Kidney (tissue), 22 donors: ENCODE measurements at places on chromosomes 3 and 15. TPM values are rescaled to one million over a fixed set of nuclear protein-coding genes. Genes with fewer than 3 reads are reported as not detected.

- no peaks in the 10 kb centered on the region for H3K27me3 ChIP-seq
- no peak overlapping the region for H3K4me3 ChIP-seq
- no peaks in the 10 kb centered on the region for H3K36me3 ChIP-seq
- no peak overlapping the region for H3K27ac ChIP-seq
- H3K4me1 ChIP-seq: no peaks in the 10 kb centered on the region
Observed at GRCh38 chr3:117036259-117036799, 326.8 kb downstream of the TUSC7 start.

GRCh38 chr3:43246976-43247375 is 39.4 kb upstream of the SNRK start:
- no peak overlapping the region for H3K27ac ChIP-seq
- H3K36me3 ChIP-seq: no peaks in the 10 kb centered on the region
- H3K4me1 ChIP-seq: no peaks in the 10 kb centered on the region
- H3K27me3 ChIP-seq: no peaks in the 10 kb centered on the region

- H3K4me3 ChIP-seq: no peak overlapping the region
- no peaks in the 10 kb centered on the region for H3K27me3 ChIP-seq
- H3K36me3 ChIP-seq: no peaks in the 10 kb centered on the region
- H3K4me1 ChIP-seq: no peaks in the 10 kb centered on the region
- no peak overlapping the region for H3K27ac ChIP-seq
Observed at GRCh38 chr3:188979669-188980310, 192.0 kb upstream of the TPRG1 start.

The CCR3 gene
- total RNA-seq: not detected

The PFKFB4 gene
- 4.6 TPM for total RNA-seq

DNA sequence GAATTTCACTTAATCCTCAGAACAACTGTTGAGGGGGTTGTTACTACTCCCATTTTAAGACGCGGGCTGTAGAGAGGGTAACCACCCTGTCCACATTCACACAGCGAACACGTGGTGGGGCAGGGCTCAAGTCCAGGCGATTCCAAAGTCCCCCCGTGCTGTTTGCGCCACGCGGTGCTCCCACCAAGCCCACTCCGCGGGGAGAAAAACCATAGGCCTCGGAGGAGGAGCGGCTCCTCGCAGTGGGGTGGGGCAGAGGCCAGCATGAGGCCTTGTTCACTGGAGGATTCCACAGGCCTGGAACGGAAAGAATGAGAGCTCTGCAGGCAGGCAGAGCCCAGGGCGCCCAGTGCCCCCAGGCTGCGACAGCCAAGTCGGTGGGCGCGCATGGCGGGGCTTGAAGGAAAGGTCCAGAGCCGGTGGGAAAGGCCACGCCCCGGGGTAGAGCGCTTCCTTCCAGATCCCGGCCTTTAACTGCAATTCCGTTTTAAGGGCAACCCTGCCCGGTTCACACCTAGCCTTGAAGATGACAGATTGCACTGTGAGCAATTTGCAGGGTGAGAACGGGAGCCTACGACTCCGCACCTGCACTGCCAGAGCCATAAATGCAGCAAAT is 161.8 kb upstream of the TBL1XR1 start:
- peaks cover 51% of the 10 kb centered on the region for H3K4me1 ChIP-seq
- H3K27me3 ChIP-seq: no peaks in the 10 kb centered on the region
- no peak overlapping the region for H3K4me3 ChIP-seq
- peak overlapping the region; percentile 92 for H3K27ac ChIP-seq
- DNase-seq: peak; percentile 82

GRCh38 chr3:157107037-157107436 is 52.9 kb downstream of the CCNL1 start:
- no peak overlapping the region for H3K27ac ChIP-seq
- H3K4me1 ChIP-seq: no peaks in the 10 kb centered on the region
- no peaks in the 10 kb centered on the region for H3K36me3 ChIP-seq
- DNase-seq: no peak

GRCh38 chr15:64232400-64232799 is 69.6 kb upstream of the PPIB start:
- H3K36me3 ChIP-seq: no peaks in the 10 kb centered on the region
- peak overlapping the region; percentile 8 for H3K27ac ChIP-seq
- no peak for DNase-seq

DNA sequence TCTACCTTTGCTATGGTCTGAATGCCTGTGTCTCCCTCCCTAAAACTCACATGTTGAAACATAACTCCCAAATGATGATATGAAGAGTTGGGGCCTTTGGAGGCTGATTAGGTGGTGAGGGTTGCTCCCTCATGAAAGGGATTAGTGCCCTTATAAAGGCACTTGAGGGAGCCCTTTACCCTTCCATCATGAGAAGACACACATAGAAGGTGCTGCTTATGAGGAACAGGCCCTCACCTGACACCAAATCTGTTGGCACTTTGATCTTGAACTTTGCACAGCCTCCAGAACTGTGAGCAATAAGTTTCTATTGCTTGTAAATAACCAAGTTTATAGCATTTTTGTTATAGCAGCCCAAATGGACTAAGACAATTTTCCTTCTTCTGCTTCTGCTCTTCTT is 76.2 kb upstream of the ADAMTS9 start:
- H3K36me3 ChIP-seq: no peaks in the 10 kb centered on the region
- no peaks in the 10 kb centered on the region for H3K4me1 ChIP-seq
- H3K27ac ChIP-seq: no peak overlapping the region
- DNase-seq: no peak
- no peaks in the 10 kb centered on the region for H3K27me3 ChIP-seq
- H3K4me3 ChIP-seq: no peak overlapping the region

DNA sequence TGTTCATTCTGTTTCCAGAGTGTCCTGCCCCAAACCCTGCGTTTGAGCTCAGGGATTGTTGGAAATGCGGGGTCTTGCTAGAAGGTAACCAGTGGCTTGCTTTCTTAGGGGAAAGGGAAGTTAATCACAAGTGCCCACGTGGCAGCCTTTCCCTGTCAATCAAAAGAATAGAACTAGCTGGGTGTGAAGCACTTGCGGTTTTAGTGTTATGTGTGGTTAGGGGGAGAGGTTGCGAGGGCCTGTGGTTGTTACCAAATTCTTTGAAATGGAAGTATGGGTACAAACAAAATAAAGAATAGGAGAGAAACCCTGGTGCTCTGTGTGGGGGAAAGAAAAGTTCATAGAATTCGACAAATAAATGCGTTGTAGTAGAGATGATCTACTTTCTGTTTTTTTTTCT is 67.6 kb downstream of the FNDC3B start:
- DNase-seq: no peak
- H3K4me3 ChIP-seq: no peak overlapping the region
- H3K27me3 ChIP-seq: no peaks in the 10 kb centered on the region
- no peaks in the 10 kb centered on the region for H3K4me1 ChIP-seq
- no peak overlapping the region for H3K27ac ChIP-seq
- no peaks in the 10 kb centered on the region for H3K36me3 ChIP-seq

GRCh38 chr3:135690664-135691063 is 274.9 kb upstream of the PPP2R3A start:
- H3K36me3 ChIP-seq: no peaks in the 10 kb centered on the region
- H3K4me3 ChIP-seq: no peak overlapping the region
- no peaks in the 10 kb centered on the region for H3K27me3 ChIP-seq
- DNase-seq: no peak
- no peak overlapping the region for H3K27ac ChIP-seq

DNA sequence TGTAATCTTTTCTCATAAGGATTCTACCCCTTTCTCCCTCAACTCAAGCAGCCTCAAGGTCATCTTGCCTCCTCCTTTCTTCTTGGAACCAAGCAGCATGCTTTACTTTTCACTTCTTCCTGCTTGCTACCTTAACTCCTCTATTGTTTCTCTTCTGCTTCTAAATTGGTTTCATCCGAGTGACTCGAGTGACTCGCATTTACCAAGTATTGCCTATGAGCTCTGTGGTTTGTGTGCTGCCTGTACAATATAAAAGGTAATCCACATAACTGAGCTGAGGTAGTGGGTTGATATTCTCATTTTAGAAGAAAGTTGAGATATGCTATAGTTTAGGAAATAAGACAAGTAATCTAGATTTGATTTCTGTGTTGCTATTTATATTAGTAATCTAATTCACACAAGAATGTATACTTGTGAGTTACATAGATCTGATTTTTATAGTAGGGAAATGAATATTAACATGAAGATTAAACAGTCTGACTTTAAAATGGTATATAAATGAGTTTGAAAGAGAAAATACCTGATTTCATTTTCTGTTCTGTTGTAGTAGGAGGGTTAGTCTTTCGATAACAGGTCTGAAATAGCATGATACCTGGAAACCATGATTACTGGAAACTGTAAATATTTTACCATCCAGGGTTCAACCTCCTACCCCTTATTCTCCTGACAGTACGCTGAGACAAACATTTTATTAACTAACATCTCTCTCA is 5.5 kb downstream of the HHLA2 start:
- peak overlapping the region; percentile 78 for H3K27ac ChIP-seq
- H3K27me3 ChIP-seq: no peaks in the 10 kb centered on the region
- no peaks in the 10 kb centered on the region for H3K36me3 ChIP-seq
- DNase-seq: no peak
- peak overlapping the region; percentile 43 for H3K4me3 ChIP-seq

The GCHFR gene
- total RNA-seq: 15.4 TPM

The FHIT gene
- 20.2 TPM for total RNA-seq

GRCh38 chr3:47950453-47951169 is 65.6 kb downstream of the MAP4 start:
- DNase-seq: no peak
- no peaks in the 10 kb centered on the region for H3K4me1 ChIP-seq
- H3K36me3 ChIP-seq: no peaks in the 10 kb centered on the region
- no peak overlapping the region for H3K4me3 ChIP-seq

DNA sequence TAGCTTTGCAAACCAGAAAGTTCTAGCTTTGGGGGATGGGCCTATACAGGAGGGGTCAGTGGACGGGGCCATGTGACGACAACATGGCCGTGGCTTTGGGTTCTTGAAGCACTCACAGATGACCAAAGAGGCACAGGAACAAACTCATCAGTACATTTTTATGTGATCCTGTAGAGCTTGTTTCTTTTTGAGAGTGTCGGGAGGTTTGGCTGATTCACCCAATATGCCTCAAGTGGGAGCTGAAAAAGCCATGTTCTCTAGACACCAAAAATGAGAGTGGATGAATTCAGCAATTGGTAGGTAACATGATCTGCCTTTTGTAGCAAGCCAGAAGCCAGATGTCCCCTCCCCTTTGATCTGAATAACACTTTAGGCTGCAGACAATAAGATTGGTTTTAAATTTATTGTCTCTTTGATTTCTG is 30.1 kb downstream of the GREM1 start:
- H3K36me3 ChIP-seq: no peaks in the 10 kb centered on the region
- H3K27me3 ChIP-seq: no peaks in the 10 kb centered on the region
- H3K4me1 ChIP-seq: no peaks in the 10 kb centered on the region
- no peak overlapping the region for H3K4me3 ChIP-seq

GRCh38 chr3:194937882-194938321 is 252.2 kb downstream of the FAM43A start:
- no peak overlapping the region for H3K4me3 ChIP-seq
- DNase-seq: no peak
- H3K27me3 ChIP-seq: no peaks in the 10 kb centered on the region
- no peaks in the 10 kb centered on the region for H3K36me3 ChIP-seq
- no peaks in the 10 kb centered on the region for H3K4me1 ChIP-seq
- no peak overlapping the region for H3K27ac ChIP-seq

DNA sequence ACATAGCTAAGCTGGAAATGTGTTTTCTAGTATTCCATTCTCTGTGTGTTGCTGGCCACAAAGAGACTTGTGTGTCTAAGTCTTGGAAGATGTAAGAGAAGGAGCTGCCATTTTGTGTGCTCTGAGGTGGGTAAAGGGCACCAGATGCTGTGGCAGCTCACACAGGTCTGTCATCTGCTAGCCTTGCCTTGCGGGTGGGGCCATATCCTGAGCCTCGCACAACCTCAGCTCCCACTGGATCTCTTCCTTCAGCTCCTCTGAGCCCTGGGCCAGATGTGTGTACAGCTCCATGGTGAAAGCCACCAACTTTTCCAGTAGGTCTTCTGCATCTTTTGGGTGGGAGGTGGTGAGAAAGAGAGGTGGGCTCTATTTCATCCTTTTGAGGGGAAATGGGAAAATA is 6.7 kb upstream of the TMC3 start:
- DNase-seq: no peak
- H3K27me3 ChIP-seq: no peaks in the 10 kb centered on the region
- H3K27ac ChIP-seq: no peak overlapping the region
- no peaks in the 10 kb centered on the region for H3K36me3 ChIP-seq
- H3K4me1 ChIP-seq: no peaks in the 10 kb centered on the region
- H3K4me3 ChIP-seq: no peak overlapping the region

DNA sequence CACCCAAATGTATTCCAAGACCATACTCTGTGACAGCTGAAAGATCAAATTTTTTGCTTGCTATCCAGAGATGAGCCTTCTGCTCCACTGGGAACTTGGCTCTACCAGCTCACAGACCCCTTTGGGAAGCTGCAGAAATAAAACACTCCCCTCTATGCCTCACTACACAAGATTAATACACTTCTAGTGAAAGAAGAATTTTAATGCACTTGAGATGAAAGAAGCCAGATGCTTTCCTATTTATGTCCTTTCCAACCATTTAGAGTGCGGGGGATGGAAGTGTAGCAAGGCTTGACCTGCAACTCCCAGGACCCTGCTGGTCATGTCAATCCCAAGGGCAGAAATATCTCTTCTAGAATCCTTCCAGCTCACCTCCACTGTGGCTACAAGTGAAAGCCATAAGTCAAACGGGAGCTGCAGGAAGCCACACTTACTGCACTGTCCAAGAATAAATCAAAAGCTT is 34.7 kb downstream of the ANXA2 start:
- peaks cover 7% of the 10 kb centered on the region for H3K36me3 ChIP-seq
- H3K4me1 ChIP-seq: peaks cover 3% of the 10 kb centered on the region
- no peak overlapping the region for H3K27ac ChIP-seq
- no peaks in the 10 kb centered on the region for H3K27me3 ChIP-seq
- no peak for DNase-seq
- H3K4me3 ChIP-seq: no peak overlapping the region

The CRYGS gene
- 2.9 TPM for total RNA-seq

- DNase-seq: no peak
- no peak overlapping the region for H3K27ac ChIP-seq
- H3K4me1 ChIP-seq: no peaks in the 10 kb centered on the region
- H3K27me3 ChIP-seq: no peaks in the 10 kb centered on the region
- H3K4me3 ChIP-seq: no peak overlapping the region
Observed at GRCh38 chr3:34279901-34280300, 481.5 kb downstream of the PDCD6IP start.

The SMARCC1 gene
- 80.4 TPM for total RNA-seq

The ZNF662 gene
- 12.8 TPM for total RNA-seq

GRCh38 chr15:57216288-57216687 is 160.0 kb upstream of the CGNL1 start:
- H3K27ac ChIP-seq: no peak overlapping the region
- no peak overlapping the region for H3K4me3 ChIP-seq
- H3K36me3 ChIP-seq: no peaks in the 10 kb centered on the region
- no peak for DNase-seq
- H3K27me3 ChIP-seq: no peaks in the 10 kb centered on the region

The CCDC54 gene
- not detected for total RNA-seq

- no peak overlapping the region for H3K27ac ChIP-seq
- H3K4me3 ChIP-seq: no peak overlapping the region
- H3K36me3 ChIP-seq: no peaks in the 10 kb centered on the region
- H3K4me1 ChIP-seq: no peaks in the 10 kb centered on the region
Observed at GRCh38 chr3:123457841-123458240, 9.0 kb upstream of the ADCY5 start.
